ENCODE measurements at places on chromosomes 16 and 17. TPM values are rescaled to one million over a fixed set of nuclear protein-coding genes. Genes with fewer than 3 reads are reported as not detected.

GRCh38 chr17:77364381-77364911 is 223.7 kb downstream of the SEC14L1 start:
- H3K36me3 ChIP-seq, result no peaks in the 10 kb centered on the region
- peaks cover 9% of the 10 kb centered on the region for H3K4me1 ChIP-seq
- no peak for DNase-seq
- H3K4me3 ChIP-seq, result no peak overlapping the region

DNA sequence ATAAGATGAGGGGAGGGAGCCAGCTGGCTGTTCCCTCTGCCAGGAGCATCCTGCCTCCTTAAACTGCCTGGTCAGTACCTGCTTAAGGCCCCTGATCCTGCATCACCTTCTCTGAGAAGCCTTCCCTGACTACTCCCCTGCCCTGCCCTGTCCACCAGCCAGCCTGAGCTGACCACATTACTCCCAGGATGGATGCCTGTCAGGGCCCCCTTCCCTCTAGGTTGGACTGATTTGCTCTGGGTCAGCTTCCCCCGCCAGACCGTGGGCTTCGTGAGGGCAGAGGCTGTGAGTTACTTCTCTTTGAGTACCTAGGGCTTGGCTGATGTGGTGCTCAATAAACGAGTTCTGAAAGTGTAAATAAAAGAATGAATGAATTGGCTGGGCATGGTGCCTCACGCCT is 63.3 kb downstream of the WSB1 start:
- DNase-seq, result no peak
- H3K4me3 ChIP-seq, result no peak overlapping the region

DNA sequence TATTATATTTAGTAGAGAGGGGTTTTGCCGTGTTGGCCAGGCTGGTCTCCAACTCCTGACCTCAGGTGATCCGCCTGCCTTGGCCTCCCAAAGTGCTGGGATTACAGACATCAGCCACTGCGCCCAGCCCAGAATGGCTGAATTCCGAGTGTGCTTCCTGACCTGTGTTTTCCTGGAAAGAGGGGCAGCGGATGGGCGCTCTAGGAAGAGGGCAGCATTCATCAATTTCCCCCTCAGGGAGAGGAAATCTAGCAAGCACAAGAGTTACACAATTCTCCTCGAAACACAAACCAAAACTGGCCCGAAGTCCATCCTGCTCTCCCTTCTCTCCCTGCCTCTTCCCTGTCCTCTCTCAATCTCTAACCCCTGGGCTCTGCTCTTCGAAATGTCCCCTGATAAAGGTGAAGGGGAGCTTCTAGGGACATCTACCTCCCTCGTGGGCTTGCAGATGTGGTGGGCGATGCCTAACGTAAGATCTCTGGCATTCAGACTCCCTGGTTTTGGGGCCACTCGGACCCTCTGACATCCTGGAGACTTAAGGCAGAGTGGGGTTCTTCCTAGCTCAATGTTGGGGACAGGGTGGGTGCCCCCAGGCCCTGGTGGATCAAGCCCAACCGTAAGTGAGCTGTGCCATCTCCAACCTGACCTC is 1.0 kb downstream of the IL27 start:
- DNase-seq, result no peak
- no peak overlapping the region for H3K4me3 ChIP-seq
- no peaks in the 10 kb centered on the region for H3K27me3 ChIP-seq
- H3K27ac ChIP-seq, result no peak overlapping the region
- H3K4me1 ChIP-seq, result no peaks in the 10 kb centered on the region

DNA sequence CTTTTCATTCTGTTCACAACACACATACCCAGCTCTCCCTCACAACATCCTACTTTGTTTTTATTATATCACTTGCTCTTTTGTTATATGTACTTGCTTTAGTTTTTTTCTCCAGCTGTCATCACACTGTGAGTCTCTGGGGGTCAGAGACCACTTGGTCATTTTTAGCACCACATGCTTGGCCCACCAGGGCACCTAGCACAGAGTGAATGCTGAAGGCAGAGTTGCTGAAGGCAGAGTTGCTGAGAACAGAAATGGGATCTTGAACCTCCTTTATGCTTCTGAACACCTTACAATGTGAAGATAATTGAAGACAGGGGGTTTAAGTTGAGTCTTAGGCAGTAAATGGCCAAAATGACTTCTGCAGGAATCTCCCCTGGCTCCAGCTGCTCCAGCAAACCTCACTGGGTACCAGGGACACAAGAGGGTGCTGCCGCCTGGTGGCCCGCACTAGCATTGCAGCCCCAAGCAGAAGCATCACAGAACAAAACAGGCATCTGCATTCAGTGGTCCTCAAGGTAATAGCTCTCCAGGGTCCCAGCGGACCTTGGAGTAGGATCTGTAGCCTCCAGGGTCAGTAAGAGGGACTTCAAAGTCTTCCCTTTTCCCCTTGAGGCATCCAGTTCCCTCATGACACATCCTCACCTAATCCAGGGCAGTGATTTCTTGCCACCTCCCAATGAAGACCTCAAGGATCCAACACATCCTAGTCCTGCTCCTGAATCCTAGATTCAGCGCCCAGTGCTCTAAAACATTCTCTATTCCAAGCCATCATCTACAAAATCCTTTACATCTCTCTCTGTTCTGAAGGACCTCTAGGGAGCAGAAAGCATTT is 1972.6 kb downstream of the TP53TG3F start:
- no peaks in the 10 kb centered on the region for H3K27me3 ChIP-seq
- peaks cover 6% of the 10 kb centered on the region for H3K36me3 ChIP-seq
- peak; percentile 25 for DNase-seq
- H3K27ac ChIP-seq, result no peak overlapping the region
- H3K4me1 ChIP-seq, result no peaks in the 10 kb centered on the region

- peaks cover 4% of the 10 kb centered on the region for H3K36me3 ChIP-seq
- 0 out of 2 replicates have a peak overlapping the region, but pooled peaks have one; percentile 9 for H3K27ac ChIP-seq
- DNase-seq, result peak; percentile 58
- no peaks in the 10 kb centered on the region for H3K27me3 ChIP-seq
- H3K4me1 ChIP-seq, result no peaks in the 10 kb centered on the region
Measured at GRCh38 chr17:2412561-2413021, 11.7 kb upstream of the MNT start.

DNA sequence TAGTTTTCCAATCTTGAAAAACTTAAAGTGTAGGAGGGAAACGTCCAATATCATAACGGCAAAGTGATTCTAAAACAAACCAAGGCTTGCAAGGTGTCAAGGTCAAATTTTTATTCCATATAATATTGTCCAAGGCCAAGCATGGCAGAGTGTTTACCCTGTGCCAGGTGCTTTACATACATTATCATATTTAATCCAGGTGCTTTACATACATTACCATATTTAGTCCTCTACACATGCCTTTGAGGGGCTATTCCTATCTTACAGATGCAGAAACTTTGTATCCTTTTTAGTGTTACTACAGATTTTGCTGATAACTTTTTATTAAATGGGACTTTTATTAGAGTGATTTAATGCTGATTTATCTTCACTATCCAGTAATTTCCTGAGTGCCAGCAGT is 23.9 kb downstream of the MAF start:
- no peak overlapping the region for H3K4me3 ChIP-seq
- no peak for DNase-seq
- H3K27ac ChIP-seq, result no peak overlapping the region
- no peaks in the 10 kb centered on the region for H3K36me3 ChIP-seq

DNA sequence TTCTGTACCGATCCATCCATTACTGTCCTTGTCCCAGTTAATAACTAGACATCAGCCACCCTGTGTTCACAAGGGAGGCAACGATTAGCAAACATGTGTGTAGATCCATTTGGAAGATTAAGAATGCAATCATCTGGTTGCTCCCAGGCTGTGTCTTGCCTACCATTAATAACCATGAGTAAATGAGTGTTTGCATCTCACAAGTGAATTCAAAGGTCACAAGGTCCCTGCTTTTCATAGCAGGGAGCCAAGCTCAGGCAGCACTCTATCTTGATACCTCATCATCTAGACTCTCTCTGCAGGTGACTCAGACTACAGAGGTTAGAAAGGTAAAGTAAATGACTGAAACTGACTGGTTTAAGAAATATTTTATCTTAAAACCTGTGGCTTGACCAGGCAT is 25.3 kb downstream of the VWA3A start:
- no peak overlapping the region for H3K27ac ChIP-seq
- no peak overlapping the region for H3K4me3 ChIP-seq

DNA sequence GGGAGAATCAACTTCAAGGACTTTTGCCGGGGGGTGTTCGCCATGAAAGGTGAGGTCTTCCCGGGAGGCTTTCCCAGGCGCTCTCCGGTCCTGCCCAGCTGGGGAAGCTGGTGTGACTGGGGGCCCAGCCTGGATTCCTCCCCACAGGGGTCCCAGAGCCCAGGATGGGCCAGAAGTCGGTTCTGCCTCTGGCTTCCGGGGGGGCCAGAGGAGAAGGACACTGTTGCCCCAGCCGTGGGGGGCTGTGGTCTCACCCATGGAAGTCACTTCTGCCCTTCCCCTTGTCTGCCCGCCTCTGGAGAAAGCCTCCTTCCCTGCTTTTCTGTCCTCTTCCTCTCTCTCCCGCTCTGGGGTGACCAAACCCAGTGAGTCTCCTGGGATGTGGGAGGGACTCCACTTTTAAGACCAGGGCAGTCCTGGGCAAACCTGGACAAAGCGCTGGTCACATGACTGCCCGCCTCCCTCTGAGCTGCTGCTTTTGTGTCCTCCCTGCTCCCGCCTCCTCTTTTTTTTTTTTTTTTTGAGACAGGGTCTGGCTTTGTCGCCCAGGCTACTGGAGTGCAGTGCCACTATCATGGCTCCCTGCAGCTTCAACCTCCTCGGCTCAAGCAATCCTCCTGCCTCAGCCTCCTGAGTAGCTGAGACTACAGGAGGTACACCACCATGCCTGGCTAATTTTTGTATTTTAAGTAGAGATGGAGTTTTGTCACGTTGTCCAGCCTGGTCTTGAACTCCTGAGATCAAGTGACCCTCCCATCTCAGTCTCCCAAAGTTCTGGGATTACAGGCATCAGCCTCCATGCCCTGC is 40.6 kb downstream of the RAB11FIP4 start:
- H3K27ac ChIP-seq, result no peak overlapping the region
- no peak overlapping the region for H3K4me3 ChIP-seq
- no peaks in the 10 kb centered on the region for H3K4me1 ChIP-seq
- no peak for DNase-seq

GRCh38 chr17:37274461-37274860 is 101.3 kb upstream of the C17orf78 start:
- no peak for DNase-seq
- H3K36me3 ChIP-seq, result peaks cover 41% of the 10 kb centered on the region
- H3K27me3 ChIP-seq, result no peaks in the 10 kb centered on the region
- no peak overlapping the region for H3K4me3 ChIP-seq

DNA sequence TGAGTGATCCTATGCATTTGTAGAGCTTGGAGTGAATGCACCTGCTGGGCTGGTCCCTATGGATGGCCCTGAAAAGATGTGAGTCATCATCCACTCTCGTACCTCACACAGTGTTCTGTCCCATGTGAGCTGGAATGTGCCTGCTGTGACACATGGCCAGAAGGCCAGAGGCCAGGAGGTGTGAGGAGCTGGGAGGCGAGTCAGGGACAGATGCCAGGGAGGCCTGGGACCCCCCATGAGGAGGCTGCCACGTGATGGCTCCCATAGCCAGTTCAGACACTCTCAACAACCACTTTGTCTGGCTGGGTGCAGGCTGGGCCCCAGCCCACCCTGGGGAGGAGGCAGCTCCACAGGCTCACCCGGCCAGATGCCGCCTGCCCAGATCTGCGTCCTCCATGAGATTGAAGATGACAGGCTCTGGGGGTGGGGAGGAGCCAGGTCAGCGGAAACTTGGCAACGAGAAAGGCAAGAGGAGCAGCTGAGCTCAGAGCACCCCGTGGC is 168.8 kb downstream of the C16orf78 start:
- H3K36me3 ChIP-seq, result no peaks in the 10 kb centered on the region
- no peak overlapping the region for H3K27ac ChIP-seq
- H3K4me1 ChIP-seq, result peaks cover 9% of the 10 kb centered on the region
- no peak for DNase-seq
- no peaks in the 10 kb centered on the region for H3K27me3 ChIP-seq

GRCh38 chr16:5709889-5710288 is 612.3 kb upstream of the EEF2KMT start:
- H3K4me3 ChIP-seq, result no peak overlapping the region
- H3K4me1 ChIP-seq, result no peaks in the 10 kb centered on the region
- no peak overlapping the region for H3K27ac ChIP-seq
- no peaks in the 10 kb centered on the region for H3K27me3 ChIP-seq
- DNase-seq, result peak; percentile 54

DNA sequence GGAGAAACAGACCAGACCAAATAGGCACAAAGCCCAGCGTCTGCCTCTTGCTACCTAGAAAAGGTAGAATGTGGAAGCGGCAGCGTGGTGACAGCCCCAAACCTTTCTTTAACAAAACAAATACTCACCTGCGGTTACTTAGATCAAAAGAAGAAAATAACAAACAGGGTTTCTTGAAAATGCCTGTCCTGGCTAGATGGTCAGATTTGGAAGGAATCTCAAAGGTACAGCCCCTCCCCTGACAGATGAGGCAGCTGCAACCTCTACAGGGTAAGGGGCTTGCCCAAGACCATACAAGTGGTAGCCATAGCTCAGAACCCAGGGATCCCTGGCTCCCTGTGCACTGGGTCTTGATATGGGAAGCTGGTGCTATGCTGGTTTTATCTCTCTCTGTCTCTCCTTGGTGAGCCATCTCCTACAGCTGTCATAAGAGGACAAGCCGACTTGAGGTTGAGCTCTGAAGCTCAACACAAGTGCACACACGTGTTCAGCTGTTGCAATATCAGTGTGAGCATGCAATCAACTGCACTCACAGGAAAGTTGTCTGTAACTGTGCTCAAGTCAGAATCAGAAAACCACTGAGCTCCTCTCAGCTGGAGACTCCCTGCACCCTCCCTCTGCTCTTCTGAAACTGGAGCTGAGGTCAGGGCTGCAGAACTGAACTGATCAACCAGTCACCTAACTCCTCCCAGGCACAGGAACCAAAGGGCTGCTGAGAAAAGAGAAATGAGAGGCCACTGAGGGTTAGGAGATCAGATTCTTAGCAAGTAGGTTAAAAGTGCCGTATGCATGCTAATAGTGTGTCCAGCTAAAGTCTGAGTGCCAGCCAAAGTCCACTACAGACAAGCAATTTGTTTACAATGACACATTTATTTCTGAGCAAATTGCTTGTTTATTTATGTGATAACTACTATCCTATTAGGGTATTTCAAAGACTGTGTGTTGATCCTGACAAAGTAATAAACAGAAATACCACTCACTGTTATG is 6.1 kb upstream of the RNF157 start:
- no peak for DNase-seq
- peaks cover 2% of the 10 kb centered on the region for H3K4me1 ChIP-seq
- no peak overlapping the region for H3K27ac ChIP-seq

Gene ST6GALNAC2
- total RNA-seq, result not detected

Gene TCAP
- 0.74 TPM for total RNA-seq

Gene GGT6
- 0.24 TPM for total RNA-seq

Gene TP53TG3C
- not detected for total RNA-seq

Gene TNK1
- 15.0 TPM for total RNA-seq

Gene ACOX1
- 32.9 TPM for total RNA-seq
